ENCODE measurements at places on chromosomes 7 and 10.

DNA sequence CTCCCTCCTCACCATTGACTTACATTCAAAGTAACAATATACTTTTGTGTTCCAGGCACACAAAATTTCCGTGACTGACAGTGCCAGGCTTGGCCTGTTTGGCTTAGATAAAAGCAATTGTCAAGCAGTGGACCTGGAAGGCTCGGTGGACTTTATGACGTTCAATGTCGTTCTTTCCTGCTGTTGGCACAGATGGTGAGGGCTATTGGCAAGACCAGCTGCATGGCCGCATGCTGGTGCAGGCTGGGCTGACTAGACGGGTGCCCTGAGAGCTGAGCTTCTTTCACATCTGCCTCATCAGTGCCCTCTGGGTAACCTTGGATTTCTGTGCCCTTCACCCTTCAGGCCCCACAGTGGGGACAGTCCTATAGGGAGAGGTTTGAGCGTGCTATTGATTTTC is 45.2 kb downstream of the WIPF3 start:
- no peak for DNase-seq

GRCh38 chr10:102401735-102402511 is 6.4 kb downstream of the NFKB2 start:
- no peak for DNase-seq

DNA sequence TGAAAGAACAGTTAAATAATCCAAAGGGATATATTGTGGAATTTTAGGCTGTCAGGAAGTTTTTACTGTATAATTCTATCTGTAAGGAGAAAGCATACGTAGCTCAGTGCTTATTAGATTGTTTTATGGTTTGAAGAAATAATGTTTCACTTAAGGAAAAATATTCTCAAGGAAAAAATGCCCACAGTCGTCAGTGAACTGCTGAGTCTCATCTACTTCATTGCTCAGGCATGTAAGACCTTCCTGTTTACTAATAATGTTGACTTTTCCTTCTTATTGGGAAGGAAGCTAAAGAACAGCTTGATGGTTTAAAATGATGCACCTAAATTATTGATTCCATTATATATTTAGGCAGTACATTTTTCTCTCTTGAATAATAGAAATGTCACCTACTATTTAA is 304.2 kb downstream of the SDK1 start:
- DNase-seq: no peak

DNA sequence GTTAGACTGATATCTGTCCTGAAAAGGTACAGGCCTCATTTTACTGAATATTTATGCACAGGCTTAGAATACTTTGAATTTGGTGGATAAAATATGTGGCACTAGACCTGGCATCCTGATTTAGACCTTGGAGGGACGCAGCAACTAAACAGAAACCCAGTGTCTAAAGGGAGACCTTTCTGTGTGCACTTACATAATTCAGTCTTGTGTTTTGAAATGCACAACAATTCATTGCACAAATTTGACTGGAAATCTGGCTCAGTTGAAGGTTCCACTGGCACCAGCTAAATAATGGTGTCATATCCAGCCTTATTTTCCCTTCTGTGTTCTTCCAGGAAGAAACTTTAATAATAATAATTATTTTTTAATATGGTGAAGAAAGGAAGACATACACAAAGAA is 142.1 kb downstream of the SND1 start:
- no peak for DNase-seq

- no peak for DNase-seq
Measured at GRCh38 chr7:128176696-128177095, 64.4 kb upstream of the LEP start.

- no peak for DNase-seq
Measured at GRCh38 chr7:85462671-85463070, 275.8 kb upstream of the SEMA3D start.

- no peak for DNase-seq
Measured at GRCh38 chr7:40447345-40447744, 312.5 kb downstream of the SUGCT start.

- DNase-seq: no peak
Measured at GRCh38 chr7:150935149-150935548, 43.0 kb downstream of the KCNH2 start.

GRCh38 chr10:6036861-6037321 is 25.3 kb downstream of the IL2RA start:
- no peak for DNase-seq

DNA sequence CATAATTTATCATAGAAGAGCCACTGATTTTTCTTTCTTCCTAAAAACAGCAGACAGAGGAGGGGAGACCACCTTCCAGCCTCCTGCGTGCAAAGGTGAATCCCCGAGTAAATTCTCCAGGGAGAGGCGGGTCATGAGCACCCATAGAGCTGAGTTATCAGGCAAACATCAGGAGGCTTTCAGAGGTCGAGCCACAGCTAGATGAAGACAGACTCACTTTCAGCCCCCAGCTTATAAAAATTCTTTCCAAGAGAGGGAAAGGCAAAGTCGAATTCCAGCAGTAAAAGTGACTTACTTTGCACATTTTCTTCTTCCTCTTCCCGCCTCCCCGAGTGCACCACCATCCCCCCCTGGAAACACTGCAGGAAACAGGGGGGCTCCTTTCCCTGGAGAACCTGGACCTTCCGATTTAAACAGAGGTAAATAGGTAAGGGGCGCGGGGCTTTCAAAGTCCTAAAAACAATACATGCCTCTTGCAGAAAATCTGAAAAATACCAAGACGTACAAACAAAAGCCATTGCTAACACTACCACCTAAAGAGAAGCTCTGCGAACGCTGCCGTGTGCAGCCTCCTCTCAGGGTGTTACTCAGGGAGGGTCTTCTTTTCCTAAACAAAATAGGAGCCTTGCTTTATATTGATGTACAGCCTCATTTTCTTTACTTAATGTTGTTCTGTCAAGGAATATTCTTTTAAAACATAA is 163.8 kb downstream of the SVIL start:
- DNase-seq: no peak

- DNase-seq: no peak
Measured at GRCh38 chr10:101939729-101940128, 96.1 kb upstream of the KCNIP2 start.

DNA sequence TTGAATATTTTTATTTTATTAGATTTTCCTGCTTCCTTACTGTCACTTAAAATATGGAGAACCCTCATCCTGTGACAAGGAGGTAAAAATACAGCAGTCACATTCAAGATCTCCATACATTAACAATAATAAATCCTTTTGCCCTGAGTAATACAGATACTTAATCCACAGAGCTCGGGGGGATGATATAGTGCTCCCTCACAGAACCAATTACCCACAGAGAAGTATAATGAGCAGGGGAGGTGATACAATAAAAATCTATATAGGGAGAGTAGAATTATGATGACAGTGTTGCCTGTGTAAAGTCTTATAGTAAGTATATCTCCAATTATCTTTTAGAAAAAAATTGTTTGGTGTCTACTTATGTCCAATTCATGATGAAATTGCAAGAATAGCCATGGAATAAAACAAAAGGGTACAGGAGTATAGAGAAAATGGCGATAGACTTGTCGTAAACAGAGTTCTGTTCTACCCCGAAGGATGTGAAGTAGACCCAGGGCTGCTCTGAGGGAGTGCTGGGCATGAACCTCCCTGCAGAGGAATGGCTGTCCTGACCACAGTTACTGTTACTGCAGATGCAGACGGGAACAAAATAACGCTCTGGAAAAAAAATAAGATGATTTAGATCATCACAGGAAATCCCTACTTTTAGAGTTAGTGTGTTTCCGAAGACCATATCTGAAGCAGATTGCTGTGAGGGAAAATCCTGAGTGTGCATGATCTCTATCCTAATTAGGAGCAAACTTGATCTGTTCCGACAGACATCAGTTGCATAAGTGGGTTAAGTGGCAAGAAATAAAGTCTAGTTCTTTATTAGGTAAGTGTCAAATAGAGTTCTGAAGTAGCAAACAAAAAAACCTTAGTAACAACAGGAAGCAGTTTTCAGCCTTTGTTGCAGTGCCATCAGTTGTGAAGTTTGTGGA is 123.7 kb downstream of the KAT6B start:
- no peak for DNase-seq

DNA sequence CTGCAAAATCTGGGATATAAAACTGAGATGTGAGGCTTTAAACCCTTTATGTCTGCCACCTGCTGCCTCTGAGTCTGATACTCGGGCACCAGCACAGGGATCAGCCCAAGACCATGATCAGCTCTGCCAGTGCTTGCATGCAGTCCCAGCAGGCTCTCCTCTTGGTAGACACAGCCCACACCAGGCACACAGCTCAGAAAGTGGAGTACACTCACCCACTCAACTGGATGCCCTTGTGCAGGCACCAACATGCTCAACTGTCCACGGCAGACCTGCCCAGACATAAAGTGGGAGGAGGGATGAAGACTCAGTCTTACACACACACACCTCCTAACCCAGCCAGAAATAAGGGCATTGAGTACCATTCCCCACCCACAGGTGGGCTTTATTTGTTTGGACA is 18.2 kb upstream of the MYH16 start:
- DNase-seq: no peak

DNA sequence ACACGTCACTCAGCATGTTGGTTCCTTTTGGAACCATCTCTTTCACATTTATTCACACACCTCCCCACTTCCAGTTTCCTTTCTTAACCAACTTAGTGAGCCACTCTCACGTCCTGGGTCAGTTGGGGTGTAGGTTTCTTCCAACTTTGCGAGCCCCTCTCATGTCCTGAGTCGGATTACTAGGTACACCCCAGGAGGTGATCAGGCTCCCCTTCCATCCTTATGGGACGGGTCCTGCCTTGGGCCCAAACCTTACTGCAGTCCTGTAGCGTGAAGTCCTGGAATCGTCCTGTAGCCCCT is 7.7 kb downstream of the ERV3-1 start:
- no peak for DNase-seq

- no peak for DNase-seq
Measured at GRCh38 chr10:62885684-62886461, 69.7 kb upstream of the EGR2 start.

DNA sequence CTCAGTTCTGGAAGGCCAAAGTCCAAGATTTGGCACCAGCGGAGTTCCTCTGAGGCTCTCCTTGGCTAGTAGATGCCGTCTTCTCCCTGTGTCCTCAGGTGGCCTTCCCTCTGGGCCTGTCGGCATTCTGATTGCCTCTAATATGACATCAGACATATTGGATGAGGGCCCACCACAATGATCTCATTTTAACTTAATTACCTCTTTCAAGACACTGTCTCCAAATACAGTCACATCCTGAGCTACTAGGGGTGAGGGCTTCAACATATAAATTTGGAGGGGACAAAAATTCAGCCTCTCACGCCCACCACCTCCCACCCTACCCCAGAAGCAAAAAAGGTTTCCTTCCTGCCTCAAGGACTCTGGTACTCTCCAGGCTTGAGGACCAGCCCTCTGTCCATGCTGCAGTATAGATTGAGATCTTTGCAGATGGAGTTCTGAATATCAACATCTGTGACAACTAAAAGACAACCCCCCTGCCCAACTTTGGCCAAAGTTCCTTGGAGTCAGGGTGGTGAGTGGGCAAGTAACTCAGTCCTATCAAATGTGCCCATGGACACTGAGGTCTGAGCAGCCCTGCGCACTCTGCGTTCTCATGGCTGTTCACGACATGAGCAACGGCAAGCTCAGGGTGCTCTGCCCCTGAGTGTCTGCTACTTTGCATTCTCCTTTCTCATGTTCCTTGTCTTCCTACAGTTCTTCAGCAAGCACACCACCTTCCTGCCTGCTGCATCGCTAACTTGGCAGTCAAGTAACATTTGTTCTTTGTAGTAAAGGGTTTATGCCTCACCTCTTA is 11.5 kb downstream of the TMEM176B start:
- DNase-seq: no peak

DNA sequence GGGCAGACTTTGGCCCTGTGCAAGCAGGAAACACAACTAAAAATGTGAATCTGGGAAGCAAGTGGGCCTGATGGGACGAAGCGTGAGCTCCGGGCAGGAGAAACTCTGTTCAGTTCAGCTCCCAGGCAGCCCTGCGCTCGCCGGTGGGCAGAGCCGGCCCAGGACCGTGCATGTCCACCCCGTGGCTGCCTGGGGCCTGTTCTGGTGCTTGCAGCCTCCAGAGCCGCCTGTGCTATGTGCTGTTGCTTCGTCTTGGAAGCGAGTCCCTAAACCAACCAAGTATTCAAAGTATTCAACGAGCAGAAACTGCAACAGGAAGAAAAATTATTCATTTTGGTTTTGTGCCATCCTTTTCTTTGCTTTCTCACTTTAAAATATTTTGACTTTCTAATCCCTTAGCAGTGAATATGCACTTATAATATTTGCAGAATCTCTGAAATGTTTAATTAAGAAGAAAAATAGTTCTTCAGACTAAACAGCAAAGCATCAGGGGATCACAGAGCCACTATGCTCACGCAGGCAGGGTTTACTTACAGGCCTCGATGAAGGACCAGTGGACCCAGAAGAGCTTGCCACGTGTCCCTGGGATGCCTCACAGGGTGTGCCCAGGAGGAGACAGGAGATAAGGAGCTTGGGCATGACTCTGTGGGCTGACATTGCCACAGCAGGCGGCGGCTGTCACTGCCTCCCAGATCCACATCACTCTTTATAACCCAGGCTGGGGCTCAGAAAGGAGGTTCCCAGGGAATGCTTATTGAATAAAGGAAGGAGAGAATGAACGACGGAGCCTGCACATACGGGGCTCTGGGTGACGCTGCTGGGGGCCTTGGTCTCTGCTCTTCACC is 45.6 kb downstream of the VIPR2 start:
- no peak for DNase-seq

DNA sequence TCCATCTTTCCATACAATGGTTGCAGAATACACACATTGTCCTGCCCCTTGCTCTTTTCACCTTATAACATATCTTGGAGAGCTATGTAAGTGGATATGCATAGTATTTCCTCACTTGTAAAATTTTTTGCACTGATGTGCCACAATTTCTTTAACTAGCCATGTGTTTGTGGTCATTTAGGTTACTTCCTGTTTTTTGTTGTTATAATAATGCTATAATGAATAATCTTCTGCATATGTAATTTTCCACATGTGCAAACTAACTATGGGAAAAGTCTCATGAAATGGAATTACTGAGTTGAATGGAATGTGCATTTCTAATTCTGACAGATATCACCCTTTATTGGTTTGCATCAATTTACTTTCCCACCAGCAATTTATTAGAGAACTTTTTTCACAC is 2.8 kb downstream of the TAS2R41 start:
- DNase-seq: no peak

GRCh38 chr10:116157485-116157884 is 115.5 kb downstream of the GFRA1 start:
- DNase-seq: no peak
